ENCODE measurements at places on chromosomes 12 and 14. TPM values are rescaled to one million over a fixed set of nuclear protein-coding genes. Genes with fewer than 3 reads are reported as not detected.

Gene OTUB2
- total RNA-seq, result 1.3 TPM

Gene SLCO1B1
- total RNA-seq, result not detected

Gene GYS2
- total RNA-seq, result not detected

Gene TPH2
- not detected for total RNA-seq

Gene TBX3
- total RNA-seq, result 66.3 TPM

Gene PTPRO
- 0.15 TPM for total RNA-seq

Gene PLEKHH1
- total RNA-seq, result 0.34 TPM

Gene RND1
- not detected for total RNA-seq

Gene ALKBH1
- 11.0 TPM for total RNA-seq

Gene BEST3
- not detected for total RNA-seq

Gene RNF34
- total RNA-seq, result 29.3 TPM

Gene TBX5
- total RNA-seq, result 21.7 TPM

Gene BCL11B
- under 0.01 TPM for total RNA-seq

Gene KLHL33
- 0.50 TPM for total RNA-seq

Gene MLF2
- total RNA-seq, result 236 TPM

Gene DNAI7
- total RNA-seq, result 0.17 TPM

Gene OR6C65
- total RNA-seq, result not detected

Gene USP30
- total RNA-seq, result 10.1 TPM

Gene LRRK2
- total RNA-seq, result 0.84 TPM

Gene RAPGEF3
- 0.74 TPM for total RNA-seq
